ENCODE measurements at places on chromosomes 3 and 15. TPM values are rescaled to one million over a fixed set of nuclear protein-coding genes. Genes with fewer than 3 reads are reported as not detected.
A peak's percentile ranks its signal among the peaks of the same experiment; 100 is the strongest.

FES gene
- 8.3 TPM for total RNA-seq

PLA2G4E gene
- total RNA-seq, result 0.05 TPM

ACAD9 gene
- total RNA-seq, result 23.8 TPM

GUCA1C gene
- not detected for total RNA-seq

TOMM70 gene
- 37.2 TPM for total RNA-seq

VEPH1 gene
- total RNA-seq, result 0.19 TPM

DLL4 gene
- total RNA-seq, result 5.2 TPM

EXOSC7 gene
- total RNA-seq, result 42.6 TPM

EFHB gene
- 0.94 TPM for total RNA-seq

ZIC4 gene
- total RNA-seq, result not detected

- no peaks in the 10 kb centered on the region for H3K27me3 ChIP-seq
- DNase-seq, result no peak
- H3K36me3 ChIP-seq, result no peaks in the 10 kb centered on the region
- H3K4me1 ChIP-seq, result no peaks in the 10 kb centered on the region
- H3K27ac ChIP-seq, result no peak overlapping the region
These were observed 79.9 kb upstream of the PEX5L start for GRCh38 chr3:180116658-180117057.

DNA sequence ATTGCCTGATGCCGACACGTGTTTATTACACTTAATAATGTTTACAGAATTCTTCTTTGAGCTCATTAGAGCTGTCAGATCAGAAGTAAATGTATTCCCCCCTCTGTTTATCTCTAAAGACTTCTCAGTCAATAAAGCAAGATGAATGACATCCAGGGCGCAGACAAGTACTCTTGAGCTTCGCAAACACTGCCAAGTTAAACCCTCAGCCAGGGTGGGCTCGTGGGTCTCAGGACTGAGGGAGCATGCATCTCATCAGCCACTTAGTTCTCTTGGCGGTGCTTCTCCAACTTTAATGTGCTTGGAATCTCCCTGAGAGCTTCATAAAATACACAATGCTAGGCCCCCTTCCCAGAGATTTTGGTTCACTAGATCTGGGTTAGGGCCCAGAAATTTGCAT lies 333.9 kb upstream of the THRB start:
- no peaks in the 10 kb centered on the region for H3K4me1 ChIP-seq
- H3K36me3 ChIP-seq, result no peaks in the 10 kb centered on the region
- no peak overlapping the region for H3K27ac ChIP-seq
- no peak for DNase-seq
- H3K27me3 ChIP-seq, result peaks cover 23% of the 10 kb centered on the region
- H3K4me3 ChIP-seq, result no peak overlapping the region

- DNase-seq, result no peak
- H3K36me3 ChIP-seq, result no peaks in the 10 kb centered on the region
- H3K27ac ChIP-seq, result no peak overlapping the region
These were observed 230.7 kb upstream of the SATB1 start for GRCh38 chr3:18655827-18656226.

- DNase-seq, result no peak
- no peak overlapping the region for H3K27ac ChIP-seq
- no peaks in the 10 kb centered on the region for H3K4me1 ChIP-seq
- no peaks in the 10 kb centered on the region for H3K27me3 ChIP-seq
- H3K36me3 ChIP-seq, result no peaks in the 10 kb centered on the region
These were observed 11.0 kb upstream of the TSC22D2 start for GRCh38 chr3:150396956-150397550.

DNA sequence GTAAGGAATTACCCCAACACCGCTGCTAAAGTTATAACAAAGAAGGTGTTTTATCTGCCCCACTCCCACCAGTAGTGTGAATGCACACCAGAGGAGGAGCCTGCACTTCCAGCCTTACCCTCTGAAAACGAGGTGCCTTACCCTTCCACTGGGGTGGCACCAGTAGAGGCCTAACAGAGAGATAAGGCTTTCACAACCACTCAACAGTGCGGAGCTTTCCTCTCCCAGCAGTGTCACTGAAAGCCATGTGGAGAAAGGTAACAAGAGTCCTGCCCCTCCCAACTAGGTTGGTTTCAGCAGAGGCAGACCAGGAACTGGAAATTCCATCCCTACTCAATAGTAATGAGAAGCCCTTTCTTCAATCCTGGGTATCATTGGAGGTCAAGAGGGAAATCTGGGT lies 539.2 kb downstream of the VGLL3 start:
- no peaks in the 10 kb centered on the region for H3K36me3 ChIP-seq
- H3K4me3 ChIP-seq, result no peak overlapping the region
- no peaks in the 10 kb centered on the region for H3K4me1 ChIP-seq

DNA sequence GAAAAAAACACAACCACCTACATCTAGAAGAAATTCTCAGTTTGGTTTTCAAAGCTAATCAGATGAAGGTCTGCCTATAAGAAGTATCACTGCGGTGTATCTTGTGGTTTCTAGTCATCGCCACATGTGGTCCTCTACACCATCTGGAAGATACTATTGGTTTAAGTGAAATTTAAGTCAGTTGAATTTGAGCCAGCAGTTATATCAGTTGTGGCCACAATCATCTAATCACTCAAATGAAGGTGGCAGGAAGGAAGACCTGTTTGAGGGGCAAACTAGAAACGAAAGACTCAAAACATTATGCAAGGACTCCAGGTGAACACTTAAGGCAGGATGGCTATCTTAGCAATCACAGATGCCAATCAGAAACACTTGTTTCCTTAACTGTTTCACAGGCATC lies 48.7 kb downstream of the ETV5 start:
- H3K4me1 ChIP-seq, result peaks cover 41% of the 10 kb centered on the region
- H3K36me3 ChIP-seq, result no peaks in the 10 kb centered on the region
- no peak overlapping the region for H3K27ac ChIP-seq
- H3K4me3 ChIP-seq, result no peak overlapping the region
- H3K27me3 ChIP-seq, result no peaks in the 10 kb centered on the region
- peak; percentile 36 for DNase-seq

DNA sequence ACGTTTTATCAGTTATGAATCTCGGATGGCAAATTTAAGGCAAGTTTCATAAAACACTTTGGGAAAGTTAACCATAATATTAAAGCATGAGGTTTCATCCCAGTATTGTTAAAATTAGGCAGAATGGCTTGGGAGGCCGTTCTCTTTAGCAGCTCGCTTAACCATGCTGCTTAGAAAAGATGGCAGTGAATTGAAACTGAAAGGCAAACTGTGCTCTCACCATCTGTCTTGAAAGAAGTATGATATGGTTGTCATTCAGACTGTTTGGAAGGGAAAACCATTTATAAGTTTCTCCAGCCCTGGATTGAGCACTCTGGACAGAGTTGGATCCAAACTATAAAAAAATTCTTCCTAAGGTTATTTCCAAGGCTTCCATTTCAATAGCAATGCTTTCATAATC lies 332.3 kb upstream of the SUCLG2 start:
- no peak for DNase-seq
- H3K36me3 ChIP-seq, result no peaks in the 10 kb centered on the region
- no peaks in the 10 kb centered on the region for H3K4me1 ChIP-seq
- no peak overlapping the region for H3K27ac ChIP-seq
- H3K27me3 ChIP-seq, result no peaks in the 10 kb centered on the region
- no peak overlapping the region for H3K4me3 ChIP-seq

DNA sequence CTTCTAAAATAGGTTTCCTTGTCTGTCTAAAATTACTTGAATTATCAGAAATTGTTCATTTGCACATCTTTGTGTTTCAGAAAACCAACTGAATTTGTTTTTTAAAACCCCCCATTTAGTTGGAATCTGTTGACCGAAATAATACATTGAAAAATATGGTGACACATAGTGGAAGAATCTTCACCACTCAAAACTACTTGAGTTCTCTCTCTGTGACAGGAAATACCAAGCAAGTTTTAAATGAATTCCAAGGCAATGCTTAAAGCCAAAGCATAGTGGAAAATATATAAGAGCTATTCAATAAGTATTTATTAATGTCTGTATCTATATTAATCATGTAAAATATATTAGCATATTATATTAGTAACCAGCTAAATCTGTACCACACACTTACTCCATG lies 224.9 kb upstream of the COL8A1 start:
- no peak overlapping the region for H3K27ac ChIP-seq
- no peaks in the 10 kb centered on the region for H3K4me1 ChIP-seq
- H3K27me3 ChIP-seq, result no peaks in the 10 kb centered on the region

DNA sequence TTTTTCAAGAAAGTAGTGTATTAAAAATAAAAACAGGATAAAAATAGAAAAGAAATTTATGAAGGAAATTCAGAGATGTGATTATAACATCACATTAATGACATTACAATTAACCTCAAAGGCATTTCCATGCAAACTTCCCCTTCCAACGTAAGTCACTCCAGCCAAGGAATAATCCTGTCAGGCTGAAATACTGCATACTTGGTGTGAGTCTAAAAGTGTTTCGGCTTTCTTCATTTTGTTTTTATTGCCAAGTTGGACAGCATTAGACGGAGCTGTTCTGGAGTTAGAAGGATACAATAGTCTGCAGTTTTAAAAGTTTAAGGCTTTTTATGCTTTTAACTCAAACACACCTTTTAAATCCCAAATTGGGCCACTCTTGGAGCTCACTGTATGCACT lies 435.0 kb downstream of the MECOM start:
- no peak for DNase-seq
- no peaks in the 10 kb centered on the region for H3K27me3 ChIP-seq
- no peak overlapping the region for H3K4me3 ChIP-seq
- H3K36me3 ChIP-seq, result no peaks in the 10 kb centered on the region
- H3K4me1 ChIP-seq, result no peaks in the 10 kb centered on the region

GRCh38 chr15:31385736-31386135 lies 59.1 kb downstream of the KLF13 start:
- no peak overlapping the region for H3K4me3 ChIP-seq
- peaks cover 5% of the 10 kb centered on the region for H3K4me1 ChIP-seq
- H3K27me3 ChIP-seq, result no peaks in the 10 kb centered on the region
- no peak for DNase-seq
- peaks cover 19% of the 10 kb centered on the region for H3K36me3 ChIP-seq

GRCh38 chr3:182713743-182714517 lies 79.4 kb upstream of the ATP11B start:
- H3K4me3 ChIP-seq, result no peak overlapping the region
- DNase-seq, result peak; percentile 26
- peaks cover 4% of the 10 kb centered on the region for H3K4me1 ChIP-seq
- H3K36me3 ChIP-seq, result no peaks in the 10 kb centered on the region
- no peaks in the 10 kb centered on the region for H3K27me3 ChIP-seq
- H3K27ac ChIP-seq, result no peak overlapping the region

DNA sequence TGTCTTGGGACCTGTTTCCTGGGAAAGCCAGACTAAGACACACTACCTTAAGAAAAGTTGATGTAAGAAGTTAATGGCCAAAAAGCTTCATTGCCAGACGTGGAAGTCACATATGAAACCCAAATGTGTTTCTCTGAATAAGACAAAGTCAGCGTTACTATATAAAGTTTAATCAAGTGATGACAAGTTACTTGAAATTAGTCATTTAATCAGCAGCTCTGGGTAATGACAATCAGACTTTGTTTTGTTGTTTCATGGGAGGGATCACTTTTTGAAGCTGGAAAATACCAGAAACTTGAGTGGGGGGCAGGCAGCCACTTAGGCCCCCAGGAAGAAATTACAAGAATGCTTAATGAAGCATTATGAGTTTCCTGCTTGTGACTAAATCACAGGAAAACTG lies 218.6 kb downstream of the PTPRG start:
- no peaks in the 10 kb centered on the region for H3K4me1 ChIP-seq
- no peak for DNase-seq
- H3K27ac ChIP-seq, result no peak overlapping the region
- no peaks in the 10 kb centered on the region for H3K27me3 ChIP-seq
- H3K36me3 ChIP-seq, result no peaks in the 10 kb centered on the region
- H3K4me3 ChIP-seq, result no peak overlapping the region

DNA sequence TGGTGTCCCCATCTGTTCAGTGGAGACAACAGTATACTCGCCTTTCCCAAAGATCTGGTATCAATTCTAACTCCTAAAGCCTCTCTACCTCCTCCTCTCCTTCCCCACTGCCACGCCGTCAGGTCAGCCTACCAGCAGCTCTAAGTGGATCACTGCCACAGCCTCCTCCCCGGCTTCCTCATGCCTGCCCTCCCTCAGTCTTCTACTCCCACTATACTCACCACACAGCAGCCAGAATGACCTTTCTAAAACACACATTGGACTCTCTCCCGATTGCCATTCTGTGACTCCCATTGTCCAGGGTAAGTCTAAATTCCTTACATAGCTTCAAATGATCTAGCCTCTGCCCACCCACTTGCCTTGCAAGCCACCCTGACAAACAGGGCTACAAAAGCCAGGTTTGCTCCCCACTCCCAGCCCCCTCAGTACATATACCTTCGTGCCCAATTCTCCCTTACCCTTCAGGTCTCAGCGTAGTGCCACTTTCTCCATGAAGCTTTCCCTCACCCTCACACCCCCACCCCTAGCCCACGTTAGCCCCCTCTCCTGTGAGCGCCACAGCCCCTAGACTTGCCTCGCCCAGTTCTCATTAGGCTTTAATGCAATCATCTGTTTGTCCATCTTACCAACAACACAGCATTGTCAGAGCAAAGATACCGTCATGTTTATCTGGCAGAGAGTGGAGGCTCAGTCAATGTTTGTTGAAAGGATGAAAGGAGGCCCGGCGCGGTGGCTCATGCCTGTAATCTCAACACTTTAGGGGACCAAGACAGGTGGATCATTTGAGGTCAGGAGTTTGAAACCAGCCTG lies 9.5 kb upstream of the SEMA7A start:
- peaks cover 33% of the 10 kb centered on the region for H3K36me3 ChIP-seq
- no peak overlapping the region for H3K4me3 ChIP-seq
- no peaks in the 10 kb centered on the region for H3K27me3 ChIP-seq
- no peak for DNase-seq

- DNase-seq, result no peak
- H3K36me3 ChIP-seq, result no peaks in the 10 kb centered on the region
- H3K27me3 ChIP-seq, result no peaks in the 10 kb centered on the region
- no peaks in the 10 kb centered on the region for H3K4me1 ChIP-seq
- no peak overlapping the region for H3K4me3 ChIP-seq
- no peak overlapping the region for H3K27ac ChIP-seq
These were observed 1297.6 kb upstream of the ALCAM start for GRCh38 chr3:104069114-104069513.

DNA sequence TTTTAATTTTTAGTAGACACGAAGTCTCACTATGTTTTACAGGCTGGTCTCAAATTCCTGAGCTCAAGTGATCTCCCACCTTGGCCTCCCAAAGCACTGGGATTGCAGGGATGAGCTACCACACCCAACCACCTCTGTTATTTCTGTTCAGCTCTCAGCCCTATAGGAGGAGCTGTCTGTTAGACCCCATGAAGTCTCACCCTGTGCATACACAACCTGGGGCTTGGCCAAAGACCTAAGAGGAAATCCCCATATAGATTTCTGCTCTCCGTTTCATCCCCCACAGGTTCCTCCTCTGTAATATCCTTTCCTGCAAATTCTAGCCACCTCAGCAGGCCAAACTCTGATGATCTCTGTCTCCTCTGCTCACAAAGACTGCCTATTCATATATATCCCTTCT lies 56.6 kb upstream of the CTDSPL2 start:
- peaks cover 3% of the 10 kb centered on the region for H3K36me3 ChIP-seq
- H3K27me3 ChIP-seq, result no peaks in the 10 kb centered on the region
- no peak for DNase-seq

GRCh38 chr3:66479532-66479947 lies 21.3 kb downstream of the LRIG1 start:
- no peaks in the 10 kb centered on the region for H3K27me3 ChIP-seq
- no peaks in the 10 kb centered on the region for H3K36me3 ChIP-seq

GRCh38 chr15:98547275-98547674 lies 101.1 kb upstream of the IGF1R start:
- peaks cover 13% of the 10 kb centered on the region for H3K4me1 ChIP-seq
- peak overlapping the region; percentile 27 for H3K27ac ChIP-seq
- no peaks in the 10 kb centered on the region for H3K36me3 ChIP-seq
- no peak for DNase-seq

- no peak for DNase-seq
- no peaks in the 10 kb centered on the region for H3K36me3 ChIP-seq
- H3K4me3 ChIP-seq, result no peak overlapping the region
- H3K4me1 ChIP-seq, result no peaks in the 10 kb centered on the region
- no peak overlapping the region for H3K27ac ChIP-seq
These were observed 118.2 kb upstream of the ALDH1A3 start for GRCh38 chr15:100761290-100761935.
